ENCODE measurements at places on chromosomes 16 and 17.

- no peak for DNase-seq
Measured at GRCh38 chr17:64998436-64999190, 57.9 kb downstream of the GNA13 start.

GRCh38 chr16:67357561-67357960, 30.9 kb downstream of the LRRC36 start:
- DNase-seq, result no peak

GRCh38 chr17:27362909-27363308, 69.0 kb downstream of the WSB1 start:
- DNase-seq, result no peak

GRCh38 chr17:50055426-50056216, at the start of gene ITGA3:
TSS of gene ITGA3 (plus strand) at chr17:50056110. CDS start at chr17:50056440, 330 bp downstream.
- peak; percentile 88 for DNase-seq

DNA sequence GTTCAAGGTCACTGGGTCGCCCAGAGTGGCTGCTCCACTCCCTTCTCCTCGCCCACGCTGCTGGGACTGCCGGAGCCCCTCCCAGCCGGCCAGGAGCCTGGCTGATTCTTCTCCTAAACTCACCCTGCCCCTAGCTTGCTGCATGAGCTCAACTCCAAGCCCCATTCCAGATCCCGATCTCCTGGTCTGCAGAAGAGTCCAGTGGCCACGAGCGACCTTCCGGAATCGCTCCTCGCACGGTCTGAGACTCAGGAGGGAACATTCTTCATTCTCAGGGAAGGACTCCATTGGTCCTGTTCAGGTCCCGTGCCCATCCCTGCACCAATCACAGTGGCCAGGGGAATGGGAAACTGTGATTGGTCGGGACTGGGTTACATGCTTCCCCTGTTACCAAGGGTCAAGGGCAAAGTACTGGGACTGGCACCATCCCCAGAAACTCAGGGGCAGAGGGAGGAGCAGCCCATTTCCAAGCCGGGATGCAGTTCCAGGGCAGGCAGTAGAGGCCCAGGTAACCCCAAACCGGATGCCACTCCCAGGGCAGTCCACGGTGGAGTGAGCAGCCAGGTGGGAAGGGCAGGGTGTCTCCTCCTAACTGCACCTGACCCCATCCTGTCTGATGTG, 24.5 kb upstream of the CIBAR2 start:
- peak; percentile 27 for DNase-seq

GRCh38 chr17:40361925-40362695, 2.4 kb downstream of the GJD3 start:
- no peak for DNase-seq

DNA sequence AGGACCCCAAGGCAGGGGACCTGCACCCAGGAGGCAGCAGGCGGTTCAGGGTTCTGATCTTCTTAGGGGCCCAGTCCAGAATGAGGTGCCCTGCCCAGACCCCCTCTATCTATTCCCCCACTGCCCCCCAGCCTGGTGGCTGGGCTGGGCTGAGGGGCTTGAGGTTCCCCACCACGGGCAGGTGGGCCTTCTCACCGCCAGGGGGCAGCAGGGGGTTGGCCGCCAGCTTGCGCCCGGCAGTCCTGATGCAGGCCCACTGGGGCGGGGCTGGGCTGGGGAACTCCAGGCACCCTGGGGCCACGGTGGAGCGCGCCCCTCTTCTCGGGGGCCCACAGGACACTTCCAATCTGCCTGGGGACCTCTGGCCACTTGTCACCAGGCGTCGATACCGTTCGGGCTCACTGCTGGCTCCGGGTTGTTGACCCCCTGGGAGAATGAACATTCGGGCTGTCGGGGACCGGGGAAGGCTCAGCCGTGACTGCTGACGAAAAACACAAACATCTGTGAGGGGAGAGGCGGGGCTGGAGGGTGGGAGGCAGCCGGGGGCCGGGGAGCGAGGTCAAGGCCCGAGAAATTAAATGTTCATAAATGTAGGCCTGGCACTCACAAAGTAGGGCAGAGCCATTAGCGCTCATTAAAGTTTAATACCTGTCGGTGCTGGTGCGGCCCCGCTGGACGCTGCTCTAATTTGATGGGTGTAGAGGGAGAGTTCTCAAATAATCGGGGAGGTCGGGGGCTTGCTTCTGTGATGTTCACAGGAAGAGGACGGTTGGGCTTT, 219.3 kb upstream of the GSE1 start:
- DNase-seq, result no peak

DNA sequence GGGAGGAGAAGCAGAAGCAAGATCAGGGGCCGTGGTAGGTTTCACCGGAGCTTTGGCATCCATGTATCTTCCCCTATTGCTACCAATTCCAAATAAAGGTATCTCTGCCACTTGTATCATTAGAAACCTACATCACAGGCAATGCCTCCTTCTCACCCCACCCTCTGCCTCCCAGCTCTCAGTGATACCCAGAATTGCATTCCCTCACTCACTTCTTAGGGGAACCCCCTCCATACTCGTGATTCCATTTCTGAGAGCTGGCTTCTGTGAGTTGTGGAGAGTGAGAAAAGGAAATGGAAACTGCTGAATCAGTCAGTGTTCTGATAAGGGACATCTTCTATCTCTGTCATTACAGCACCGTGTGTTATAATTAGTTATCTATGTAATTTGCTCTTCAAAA, 2.3 kb upstream of the CCL3 start:
- no peak for DNase-seq

- DNase-seq, result no peak
Measured at GRCh38 chr17:9632741-9633140, 12.6 kb upstream of the USP43 start.

DNA sequence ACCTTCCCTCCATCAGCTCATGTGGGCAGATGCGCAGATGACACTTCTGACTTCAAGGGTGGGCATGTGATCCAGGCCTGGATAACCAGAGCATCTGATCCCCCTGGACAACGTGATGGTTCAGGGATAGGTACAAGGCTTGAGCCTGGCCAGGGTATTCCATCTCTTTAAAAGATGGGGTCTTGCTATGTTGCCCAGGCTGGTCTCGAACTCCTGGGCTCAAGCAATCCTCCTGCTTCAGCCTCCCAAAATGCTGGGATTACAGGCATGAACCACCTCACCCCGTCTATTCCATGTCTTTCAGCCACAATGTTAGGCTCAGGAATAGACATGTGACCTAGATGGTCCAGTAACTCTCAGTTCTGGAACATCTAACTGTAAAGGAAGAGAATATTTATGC, 20.8 kb downstream of the CRYM start:
- DNase-seq, result no peak

- no peak for DNase-seq
Measured at GRCh38 chr17:75361996-75362395, 43.5 kb downstream of the GRB2 start.

GRCh38 chr17:75616521-75617122, 16.6 kb upstream of the SMIM5 start:
- DNase-seq, result no peak

- no peak for DNase-seq
Measured at GRCh38 chr17:81652906-81653771, 3.2 kb downstream of the PDE6G start.

GRCh38 chr17:79792984-79793923, 3.6 kb downstream of the CBX8 start:
- no peak for DNase-seq

GRCh38 chr16:80659865-80660264, 119.1 kb downstream of the DYNLRB2 start:
- no peak for DNase-seq

DNA sequence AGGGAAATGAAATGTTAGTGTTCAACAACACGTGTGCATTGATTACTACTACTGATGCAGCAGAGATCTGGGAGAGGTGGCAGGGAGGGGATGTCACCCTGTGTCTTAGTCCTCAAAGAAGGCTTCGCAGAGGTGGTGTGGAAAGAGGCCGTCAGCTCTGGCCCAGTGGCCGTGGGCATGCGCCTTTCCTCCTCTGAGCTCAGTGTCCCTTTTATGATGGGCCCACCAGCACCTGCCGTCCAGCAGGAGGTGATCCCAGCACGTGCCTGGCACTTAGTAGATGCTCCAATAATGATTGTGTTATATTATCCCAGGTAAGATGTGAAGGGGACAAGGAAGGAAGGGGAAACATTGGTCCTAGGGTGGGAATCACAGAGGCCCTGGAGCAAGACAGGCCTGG, 106.2 kb downstream of the CLEC16A start:
- DNase-seq, result no peak

- no peak for DNase-seq
Measured at GRCh38 chr16:66097751-66098150, 268.7 kb upstream of the CDH5 start.

GRCh38 chr17:81328978-81329926, 34.1 kb upstream of the SLC38A10 start:
- peak; percentile 98 for DNase-seq

GRCh38 chr17:50026837-50027171, 29.1 kb upstream of the ITGA3 start:
- peak; percentile 82 for DNase-seq

DNA sequence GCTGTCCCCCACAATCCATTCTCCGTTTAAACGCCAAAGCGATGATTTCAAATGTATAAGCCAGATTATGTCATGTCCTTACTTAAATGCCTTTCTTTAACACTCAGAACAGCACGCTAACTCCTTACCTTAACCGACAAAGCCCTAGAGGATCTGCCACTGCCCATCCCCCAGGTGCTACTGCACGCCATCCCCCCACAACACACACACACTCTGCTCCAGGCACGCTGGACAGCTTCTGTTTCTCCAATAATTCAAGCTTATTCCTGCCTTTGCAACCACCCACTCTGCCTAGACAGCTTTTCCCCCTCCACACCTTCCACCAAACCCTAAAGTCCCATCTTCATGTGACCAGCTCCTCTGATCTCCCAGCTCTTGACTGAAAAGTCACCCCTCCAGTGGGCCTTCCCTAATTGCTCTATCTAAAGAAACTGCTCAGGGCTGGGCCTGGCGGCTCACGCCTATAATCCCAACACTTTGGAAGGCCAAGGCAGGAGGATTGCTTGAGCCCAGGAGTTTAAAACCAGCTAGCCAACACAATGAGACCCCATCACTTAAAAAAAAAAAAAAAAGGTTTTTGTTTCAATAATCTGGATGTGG, 38.9 kb upstream of the RPL38 start:
- no peak for DNase-seq

- no peak for DNase-seq
Measured at GRCh38 chr16:61934601-61935000, 101.6 kb downstream of the CDH8 start.

- no peak for DNase-seq
Measured at GRCh38 chr16:61770301-61770700, 265.9 kb downstream of the CDH8 start.

DNA sequence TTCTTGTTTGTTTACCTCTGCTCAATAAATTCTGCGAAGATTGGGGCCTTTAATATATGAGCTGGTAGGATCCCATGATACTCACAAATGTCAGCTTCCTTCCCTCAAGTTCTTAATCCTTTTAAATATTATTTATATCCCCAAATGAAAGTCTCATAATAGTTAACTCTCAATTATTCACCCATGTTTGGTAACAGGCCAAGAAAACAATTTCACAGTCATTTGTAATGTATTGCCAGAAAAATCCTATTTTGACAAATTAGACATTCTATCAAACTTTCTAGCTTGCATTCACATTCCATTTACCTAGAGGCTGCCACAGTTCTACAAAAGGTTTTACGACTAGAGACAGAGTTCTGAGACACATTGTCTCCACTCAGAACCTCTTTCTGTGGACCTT, 441.2 kb downstream of the UTP18 start:
- DNase-seq, result no peak

DNA sequence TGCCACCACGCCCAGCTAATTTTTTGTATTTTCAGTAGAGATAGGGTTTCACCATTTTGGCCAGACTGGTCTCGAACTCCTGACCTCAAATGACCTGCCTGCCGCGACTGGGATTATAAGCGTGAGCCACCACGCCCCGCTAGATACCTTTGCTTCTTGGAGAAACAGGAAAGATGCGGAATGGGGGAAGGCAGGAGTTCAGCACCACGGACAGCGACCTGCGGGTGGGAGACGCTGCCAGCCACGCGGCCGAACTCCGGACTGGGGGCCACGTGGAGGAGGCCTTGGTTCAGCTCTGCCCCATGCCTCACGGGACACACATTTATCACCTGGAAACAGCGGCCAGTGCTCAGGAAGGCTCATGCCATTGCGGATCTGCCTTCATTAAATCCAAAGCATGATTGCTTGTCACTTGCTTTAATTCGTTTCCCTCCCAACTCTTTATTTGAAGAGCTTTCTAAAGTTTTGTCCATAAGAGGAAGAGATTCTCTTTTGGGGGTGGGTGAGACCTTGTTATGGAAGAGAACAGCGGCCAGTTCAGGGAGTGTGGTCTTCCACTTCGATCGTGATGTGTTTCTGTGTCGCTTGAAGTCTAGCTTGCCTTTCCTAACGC, 219.9 kb downstream of the ENGASE start:
- peak; percentile 60 for DNase-seq

DNA sequence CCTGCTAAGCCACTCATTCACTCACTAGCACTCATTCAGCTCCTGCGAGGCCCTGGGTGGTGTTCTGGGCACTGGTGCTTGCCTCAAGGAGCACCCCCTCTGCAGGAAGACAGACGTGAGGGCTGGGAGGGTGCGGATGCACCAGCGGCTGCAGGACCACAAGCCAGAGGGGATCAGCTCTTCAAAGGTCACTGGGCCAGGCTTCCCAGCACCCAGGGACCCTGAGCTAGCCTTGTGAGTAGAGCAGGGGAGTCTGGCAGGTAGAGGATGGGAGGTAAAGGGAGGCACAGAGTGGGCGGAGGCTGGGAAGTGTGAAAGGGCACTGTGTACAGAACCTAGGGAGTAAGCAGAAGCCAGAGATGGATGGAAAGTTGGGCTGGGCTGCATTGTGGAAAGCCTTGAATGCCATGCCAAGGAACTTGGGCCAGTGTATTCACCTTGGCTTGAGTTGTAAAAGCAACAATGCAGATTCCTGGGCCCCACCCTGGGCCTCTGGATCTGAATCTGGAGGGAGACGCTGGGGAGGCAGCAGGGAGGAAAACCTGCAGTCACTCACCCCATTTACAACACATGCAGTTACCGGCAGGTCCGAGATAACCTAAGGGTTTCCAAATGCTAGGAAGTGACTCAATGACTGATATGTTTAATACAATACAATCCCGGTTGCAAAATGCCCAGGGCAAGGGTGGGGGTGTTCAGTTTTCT, 1.7 kb downstream of the IL4R start:
- DNase-seq, result peak; percentile 93

GRCh38 chr17:7440113-7440833, 961 bp downstream of the FGF11 start:
- no peak for DNase-seq

DNA sequence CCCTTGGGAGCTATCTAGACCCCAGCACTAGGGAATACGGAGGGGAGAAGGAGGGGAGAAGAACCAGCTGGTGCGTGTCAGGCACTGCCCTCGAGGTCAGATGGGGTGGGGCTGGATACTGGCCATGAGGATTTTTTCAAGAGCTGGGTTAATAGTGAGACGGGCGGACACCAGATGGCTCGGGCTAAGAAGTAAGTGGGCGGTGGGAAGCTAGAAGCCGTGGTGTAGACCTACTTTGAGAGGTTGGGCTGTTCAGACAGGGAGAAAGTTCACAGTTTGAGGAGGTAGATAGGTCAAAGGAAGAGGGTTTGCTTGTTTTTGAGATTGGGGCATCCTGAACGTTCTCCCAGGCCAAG, 303.8 kb downstream of the SEC14L1 start:
- no peak for DNase-seq
